GM19239 (cell line): ENCODE measurements at places on chromosomes 4 and X.
A peak's percentile ranks its signal among the peaks of the same experiment; 100 is the strongest.

DNA sequence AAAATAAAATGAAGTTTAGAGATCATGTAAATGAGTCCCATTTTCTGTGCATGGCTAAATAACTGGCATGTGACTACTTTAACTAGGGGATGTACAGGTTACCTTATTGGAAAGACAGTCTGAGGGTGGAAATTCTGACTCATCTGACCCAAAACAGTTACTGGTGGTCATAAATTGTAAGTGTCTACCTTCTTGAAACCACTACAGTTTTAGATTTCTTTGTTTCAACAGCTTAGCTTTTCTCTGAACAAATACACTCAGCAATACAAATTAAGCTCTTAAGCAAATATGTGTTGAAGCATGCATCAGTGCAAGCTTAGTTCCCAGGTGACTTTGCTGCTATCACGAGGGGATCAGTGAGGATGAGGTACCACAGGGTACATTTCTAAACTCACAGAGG, 60.7 kb upstream of the PGM2 start:
- no peak for DNase-seq

DNA sequence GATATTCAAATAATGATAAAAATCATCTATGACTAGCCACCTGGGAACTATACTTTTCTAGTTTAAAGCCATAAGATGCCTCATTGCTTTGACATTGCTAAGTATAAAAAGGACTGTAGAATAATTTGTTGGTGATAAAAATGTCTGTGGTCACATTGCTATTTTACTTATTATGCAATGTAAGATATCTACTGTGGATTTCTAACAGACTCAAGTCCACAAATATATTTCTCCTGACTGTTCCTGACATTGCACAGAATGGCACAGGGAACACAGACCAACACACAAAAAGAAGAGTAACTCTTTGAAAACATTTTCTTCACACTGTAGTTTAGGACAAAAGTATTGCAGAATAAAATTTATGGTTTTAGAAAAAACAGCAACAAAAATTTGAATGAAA, 2.2 kb upstream of the TMPRSS11E start:
- DNase-seq = no peak

- no peak for DNase-seq
These were observed 14.9 kb upstream of the PLAC1 start for GRCh38 chrX:134673123-134673522.

- no peak for DNase-seq
These were observed 63.0 kb upstream of the ZXDB start for GRCh38 chrX:57528670-57529255.

GRCh38 chrX:46582966-46583365, 9.4 kb downstream of the CHST7 start:
- DNase-seq = no peak

GRCh38 chrX:151982222-151982621, 7.7 kb upstream of the GABRE start:
- no peak for DNase-seq

DNA sequence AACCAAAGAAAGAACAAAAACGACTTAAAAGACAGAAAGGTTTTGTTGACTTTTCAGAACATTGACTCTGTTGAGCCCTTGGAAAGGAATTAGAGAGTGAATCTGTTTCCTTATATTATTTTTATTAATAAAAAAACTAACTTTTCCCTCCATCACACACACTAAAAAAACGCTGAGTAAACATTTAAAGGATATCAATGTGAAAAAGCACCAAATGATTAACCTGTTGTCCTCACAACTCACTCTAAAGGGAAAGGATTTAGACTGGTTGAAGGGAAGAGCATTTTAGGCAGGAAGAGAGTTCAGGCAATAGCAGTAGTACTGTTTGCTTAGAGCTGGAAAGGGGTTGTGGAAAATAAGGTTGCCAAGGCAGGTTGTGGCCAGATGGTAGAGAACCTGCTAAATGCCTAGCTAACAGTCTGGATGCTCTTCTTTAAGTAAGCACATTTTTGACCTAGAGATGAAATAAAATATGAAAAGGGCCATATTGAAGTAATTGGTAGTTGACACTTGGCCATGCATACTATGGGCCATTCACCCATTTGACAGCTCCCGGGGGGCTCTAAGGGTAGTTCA, 98.0 kb upstream of the NDP start:
- no peak for DNase-seq

GRCh38 chrX:23819385-23820234, 36.6 kb downstream of the SAT1 start:
- no peak for DNase-seq

GRCh38 chrX:104863466-104863865, 297.5 kb downstream of the IL1RAPL2 start:
- no peak for DNase-seq

DNA sequence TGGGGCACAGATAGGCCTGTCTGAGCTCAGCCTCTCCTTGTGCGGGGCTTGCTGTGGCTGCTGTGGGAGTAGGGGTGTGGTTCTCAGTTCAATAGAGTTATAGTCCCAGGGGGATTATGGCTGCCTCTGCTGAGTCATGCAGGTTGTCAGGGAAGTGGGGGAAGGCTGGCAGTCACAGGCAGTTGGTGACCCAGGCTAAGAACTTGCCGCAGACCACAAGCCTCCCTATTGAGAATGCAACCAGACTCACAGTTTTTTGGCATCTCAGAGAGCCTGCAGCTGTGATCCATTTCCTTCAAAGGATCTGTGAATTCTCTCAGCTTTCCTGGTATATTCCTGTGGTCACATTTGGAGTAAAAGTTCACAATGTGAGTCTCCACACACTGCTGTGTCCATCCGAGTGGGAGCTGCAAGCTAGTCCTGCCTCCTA, 364.9 kb downstream of the ZNF674 start:
- no peak for DNase-seq

DNA sequence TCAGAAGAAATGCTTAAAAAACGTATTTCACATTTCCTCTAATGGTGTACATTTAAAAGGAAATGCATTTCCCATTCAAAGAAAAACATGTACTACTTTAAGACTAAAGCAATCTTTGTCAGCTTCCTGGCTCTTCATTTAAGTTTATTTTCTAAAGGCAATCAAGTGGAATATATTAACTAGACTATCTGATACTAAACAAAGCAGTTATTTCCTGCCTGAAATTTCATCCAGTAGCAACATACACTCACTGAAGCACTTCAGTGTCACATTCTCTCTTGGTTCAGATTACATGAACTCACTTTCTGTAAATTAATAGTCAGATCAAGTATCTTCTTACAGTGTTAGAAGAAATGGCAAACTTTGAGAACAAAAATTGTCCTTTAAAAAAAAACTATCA, 42.5 kb downstream of the LRBA start:
- DNase-seq = no peak

DNA sequence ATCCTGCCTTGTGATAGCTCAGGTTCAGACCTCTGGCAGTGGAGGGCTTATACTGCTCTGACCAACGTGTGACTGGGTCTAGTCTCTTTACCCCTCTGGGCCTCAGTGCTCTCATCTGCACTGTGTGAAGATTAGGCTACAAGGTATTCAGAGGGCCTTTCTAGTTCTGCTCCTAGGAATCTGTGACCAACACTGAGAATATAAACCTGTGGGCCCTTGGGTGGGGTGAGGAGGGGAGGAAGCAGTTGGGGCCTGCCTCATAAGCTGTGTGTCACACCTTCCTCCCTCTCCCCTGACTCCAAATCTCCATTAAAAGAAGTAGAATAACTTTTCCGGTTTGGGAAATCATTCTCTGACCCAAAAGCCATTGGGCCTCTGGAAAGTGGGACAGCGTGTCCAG, 66.3 kb upstream of the MSN start:
- no peak for DNase-seq

- DNase-seq = peak; percentile 44
These were observed 47.5 kb upstream of the GALNT7 start for GRCh38 chr4:173121076-173121561.

DNA sequence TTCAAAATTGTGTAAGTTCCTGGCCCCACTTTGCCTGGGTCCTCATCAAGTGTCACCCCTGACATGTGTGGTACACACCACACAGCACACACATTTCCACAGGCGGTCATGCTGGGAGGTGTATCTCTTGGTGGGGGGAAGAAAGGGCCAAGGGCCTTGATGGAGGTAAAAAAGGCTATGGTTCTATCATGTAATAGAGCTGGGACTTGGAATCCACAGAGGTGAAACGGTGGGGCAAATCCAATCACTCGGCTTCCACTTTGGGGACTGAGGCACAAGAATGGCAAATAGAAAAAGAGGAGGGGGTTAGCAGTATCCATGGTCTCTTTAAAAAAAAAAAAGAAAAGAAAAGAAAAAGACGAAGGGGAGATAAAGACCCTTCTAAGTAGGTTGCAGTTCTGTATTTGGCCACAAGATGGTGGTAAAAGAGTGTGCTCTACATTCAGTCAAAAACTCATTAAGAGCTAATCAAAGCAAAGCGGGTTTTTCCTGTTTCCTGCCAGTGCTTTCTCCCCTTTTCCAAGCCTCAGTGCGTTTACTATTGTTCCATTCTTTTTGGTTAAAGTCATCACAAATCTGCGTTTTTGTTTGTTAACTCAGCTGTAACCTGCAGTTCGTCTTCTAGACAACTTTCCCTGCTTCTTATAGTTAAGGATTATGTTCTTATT, 37.0 kb upstream of the ATP6AP2 start:
- DNase-seq = no peak

DNA sequence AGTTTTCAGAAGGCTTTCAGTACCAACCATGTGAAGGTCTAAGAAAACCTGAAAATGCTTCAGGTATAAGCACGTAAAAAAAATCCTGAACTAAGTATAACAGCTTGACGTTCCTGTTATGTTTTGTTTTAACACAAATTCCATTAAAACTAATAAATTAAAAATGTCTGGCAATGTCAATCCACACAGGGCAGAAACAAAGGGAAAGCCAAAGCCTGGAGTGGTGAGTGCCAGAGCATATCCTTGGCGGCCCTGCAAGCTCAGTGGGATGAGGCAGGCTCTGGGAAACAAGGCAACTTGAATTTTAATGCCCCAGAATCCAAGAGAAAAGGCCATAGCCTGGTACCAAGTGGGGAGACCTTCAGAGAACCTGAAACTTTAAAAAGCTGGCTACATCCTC, 78.2 kb downstream of the EPHA5 start:
- no peak for DNase-seq

GRCh38 chrX:54708404-54708803, 89.7 kb downstream of the ITIH6 start:
- no peak for DNase-seq

DNA sequence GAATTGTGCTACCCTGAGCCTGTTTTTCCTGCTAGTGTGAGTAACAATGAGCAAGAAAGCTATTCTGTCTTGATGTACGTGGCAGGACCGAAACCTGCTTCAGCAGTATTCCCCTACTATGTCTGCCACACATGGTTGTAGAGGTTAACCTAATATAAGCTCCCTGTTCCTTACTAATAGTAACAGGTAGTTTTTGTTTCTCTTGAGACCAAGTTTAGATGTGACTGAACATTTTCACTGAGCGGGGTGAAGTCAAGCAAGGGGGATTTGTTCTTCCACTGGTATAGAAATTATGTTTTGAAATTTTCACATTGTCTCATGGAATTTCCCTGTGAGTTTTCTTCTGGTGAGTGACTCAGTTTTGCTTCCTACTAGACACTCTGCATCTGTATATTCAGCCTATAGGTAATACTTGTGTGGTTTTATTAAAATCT, 37.3 kb downstream of the RRAGB start:
- DNase-seq = peak; percentile 2

DNA sequence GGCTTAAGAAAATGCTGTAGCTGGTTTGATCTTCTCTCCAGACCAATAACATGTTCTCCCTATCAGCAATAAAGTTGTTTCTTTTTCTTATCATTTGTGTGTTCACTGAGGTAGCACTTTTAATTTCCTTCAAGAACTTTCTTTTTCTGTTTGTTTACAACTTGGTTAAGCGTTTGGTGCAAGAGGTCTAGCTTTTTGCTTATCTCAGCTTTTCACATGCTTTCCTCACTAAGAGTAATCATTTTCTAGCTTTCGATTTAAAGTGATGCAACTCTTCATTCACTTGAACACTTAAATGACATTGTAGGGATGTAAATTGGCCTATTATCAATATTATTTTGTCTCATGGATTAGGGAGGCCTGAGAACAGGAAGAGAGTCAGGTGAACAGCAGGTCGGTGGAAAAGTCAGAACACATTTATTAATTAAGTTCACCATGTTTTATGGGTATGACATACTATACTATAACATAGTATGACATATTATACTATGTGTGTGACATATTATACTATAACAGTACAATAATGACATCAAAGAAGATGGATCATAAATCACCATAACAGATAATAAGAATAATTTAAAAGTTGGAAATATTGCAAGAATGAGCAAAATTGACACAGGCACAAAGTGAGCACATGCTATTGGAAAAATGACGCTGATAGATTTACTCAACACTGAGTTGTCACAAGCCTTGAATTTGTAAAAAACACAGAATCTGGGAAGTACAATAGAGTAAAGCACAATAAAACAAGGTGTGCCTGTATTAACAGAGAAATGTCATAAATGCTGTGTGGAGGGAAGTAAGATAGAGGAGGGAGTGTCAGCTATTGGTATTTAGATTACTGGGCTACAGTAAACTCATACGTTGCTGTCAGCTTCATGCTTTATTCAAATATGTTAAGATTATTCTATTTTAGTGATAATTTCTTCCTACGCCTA, 218.6 kb upstream of the SLC7A11 start:
- DNase-seq = no peak

- no peak for DNase-seq
These were observed 18.1 kb downstream of the FGFRL1 start for GRCh38 chr4:1029529-1029928.

- DNase-seq = peak; percentile 1
These were observed 83.8 kb downstream of the GRID2 start for GRCh38 chr4:92387459-92388069.

GRCh38 chr4:10122236-10122932, 5.8 kb upstream of the WDR1 start:
- DNase-seq = no peak

GRCh38 chr4:121177246-121178137, 13.4 kb upstream of the TNIP3 start:
- DNase-seq = no peak

- no peak for DNase-seq
These were observed 515.6 kb downstream of the PPARGC1A start for GRCh38 chr4:23374259-23374658.

GRCh38 chrX:121886557-121886956, 839.1 kb downstream of the GLUD2 start:
- no peak for DNase-seq
